ENCODE measurements at places on chromosomes 1 and 21. TPM values are rescaled to one million over a fixed set of nuclear protein-coding genes. Genes with fewer than 3 reads are reported as not detected.

- DNase-seq = no peak
Measured at GRCh38 chr1:189350983-189351616, 1126.6 kb downstream of the BRINP3 start.

GRCh38 chr1:118104951-118105350, 80.1 kb downstream of the SPAG17 start:
- no peak for DNase-seq

GRCh38 chr1:160855181-160855981, 7.3 kb downstream of the CD244 start:
- DNase-seq = no peak

DNA sequence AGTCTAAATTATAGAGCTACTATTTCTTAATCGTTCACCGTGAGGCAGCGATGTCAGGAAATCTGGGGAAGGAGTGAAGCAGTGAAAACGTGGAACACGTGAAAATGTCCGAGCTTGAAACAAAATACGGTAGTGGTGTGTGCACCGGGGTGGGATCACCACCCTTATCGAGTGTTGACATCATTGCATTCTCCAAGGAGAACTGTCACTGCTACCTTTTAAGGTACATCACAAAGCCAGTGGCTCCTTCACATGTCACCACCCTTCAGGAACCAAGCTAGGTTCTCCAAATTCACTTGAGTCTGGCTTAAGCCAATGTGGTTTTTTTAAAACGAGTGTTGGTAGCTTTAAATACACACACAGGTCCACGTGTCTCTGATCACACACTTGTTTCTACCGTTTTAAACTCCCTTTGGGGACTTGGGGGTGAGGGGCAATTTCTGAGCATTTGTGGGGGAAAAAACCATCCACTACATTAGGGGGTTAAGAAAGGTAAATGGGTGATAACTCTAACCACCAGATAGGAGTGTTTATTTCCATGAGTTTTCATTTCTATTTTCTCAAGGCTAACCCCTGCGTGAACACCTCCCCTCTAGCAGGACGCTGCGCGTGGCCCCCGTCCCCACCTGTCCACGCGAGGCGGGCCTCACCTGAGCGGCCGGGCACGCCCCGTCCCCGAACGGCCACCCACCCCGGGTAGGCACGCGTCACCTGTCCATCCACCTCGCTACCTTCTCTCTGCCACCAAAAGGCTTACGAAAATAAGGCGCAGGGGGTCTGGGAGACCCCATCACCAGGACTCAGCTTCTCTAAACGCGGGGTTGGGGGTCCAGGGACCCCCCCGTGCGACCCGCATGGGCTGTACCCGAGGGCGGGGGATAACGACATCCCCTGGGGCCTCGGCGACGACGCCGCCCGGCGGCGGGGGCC, 978 bp downstream of the PRDM15 start:
- peak; percentile 36 for DNase-seq

Gene CCDC30
- total RNA-seq = 1.8 TPM

GRCh38 chr1:165034136-165034809, 322.2 kb downstream of the LMX1A start:
- DNase-seq = no peak

- DNase-seq = no peak
Measured at GRCh38 chr1:50329332-50329932, 93.8 kb downstream of the DMRTA2 start.

Measured in skin of body (tissue), 3 donors.